A549 treated with ZK216348 at 1 μM for 4 hours (cell line): ENCODE measurements at places on chromosomes 7 and 10. TPM values are rescaled to one million over a fixed set of nuclear protein-coding genes. Genes with fewer than 3 reads are reported as not detected.

Gene SMIM30
- 29.0 to 51.3 TPM (median 32.1 TPM) in 5 replicates for total RNA-seq

Gene DRGX
- not detected in 5 replicates for total RNA-seq

Gene SCART1
- 0.07 to 0.31 TPM (median 0.21 TPM) in 5 replicates for total RNA-seq

Gene MEST
- total RNA-seq = 34.3 to 42.6 TPM (median 39.5 TPM) in 5 replicates

Gene RBP4
- total RNA-seq = 5.1 to 10.1 TPM (median 9.7 TPM) in 5 replicates

Gene TM9SF3
- total RNA-seq = 34.7 to 105 TPM (median 83.0 TPM) in 5 replicates

Gene DPCD
- 27.2 to 44.8 TPM (median 31.6 TPM) in 5 replicates for total RNA-seq

Gene FRMD4A
- 2.8 to 11.1 TPM (median 4.3 TPM) in 5 replicates for total RNA-seq

Gene TAS2R4
- 0.11 to 0.20 TPM (median 0.18 TPM) in 5 replicates for total RNA-seq

Gene IDI2
- total RNA-seq = not detected in 5 replicates

Gene MRPS33
- 103 to 153 TPM (median 112 TPM) in 5 replicates for total RNA-seq

Gene IKZF5
- total RNA-seq = 4.8 to 6.6 TPM (median 6.0 TPM) in 5 replicates

Gene EN2
- 0.62 to 1.0 TPM (median 0.96 TPM) in 5 replicates for total RNA-seq

Gene GPR141
- not detected in 5 replicates for total RNA-seq

Gene FOXI2
- total RNA-seq = not detected in 5 replicates

Gene SPDYE2B
- total RNA-seq = not detected in 5 replicates

Gene HACD1
- 40.1 to 60.5 TPM (median 55.2 TPM) in 5 replicates for total RNA-seq

Gene C10orf67
- total RNA-seq = 0.06 TPM in 1 of 5 replicates, not detected in the others

Gene ZNF511
- 49.5 to 76.3 TPM (median 61.5 TPM) in 5 replicates for total RNA-seq

Gene ENTPD1
- 0.05 to 0.17 TPM in 2 of 5 replicates, not detected in the others for total RNA-seq

Gene GPR85
- total RNA-seq = not detected in 5 replicates

Gene NUTM2D
- total RNA-seq = 0.73 to 1.7 TPM (median 1.3 TPM) in 5 replicates
